CMK (cell line): ENCODE measurements at places on chromosomes 5 and 9.
A peak's percentile ranks its signal among the peaks of the same experiment; 100 is the strongest.

DNA sequence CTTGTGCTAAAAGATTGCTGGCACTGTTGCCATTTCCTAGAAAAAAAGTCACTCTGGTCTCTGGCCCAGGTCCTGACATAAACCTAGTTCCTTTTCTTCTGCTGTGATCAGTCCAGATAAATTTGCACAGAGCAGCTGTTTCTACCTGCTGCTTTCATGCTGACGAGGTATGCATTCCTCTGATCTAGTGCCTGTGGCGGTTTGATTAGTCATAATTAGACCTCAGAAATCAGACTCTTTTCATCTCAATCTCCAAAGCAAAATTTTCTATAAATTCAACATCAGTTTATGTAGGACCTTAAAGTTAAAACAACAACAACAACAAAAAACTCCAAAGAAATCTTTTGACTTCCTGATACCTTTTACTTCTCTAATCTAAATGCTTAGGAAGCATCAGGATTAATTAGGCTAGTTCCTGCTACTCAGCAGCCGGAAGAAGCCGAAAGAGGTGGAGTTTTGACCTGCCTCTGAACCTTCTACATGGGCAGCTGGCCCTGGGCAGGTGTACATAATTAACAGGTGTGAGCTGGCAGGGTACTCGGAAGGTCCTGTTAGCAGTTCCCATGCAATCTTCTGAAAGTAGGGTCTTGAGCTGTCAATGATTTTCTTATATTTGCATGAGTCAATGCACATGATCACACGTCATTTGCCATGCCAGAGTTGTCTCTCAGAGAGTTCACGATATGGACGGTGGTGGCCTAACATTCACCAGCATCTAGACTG, 83.3 kb upstream of the CCDC112 start:
- no peak for DNase-seq

DNA sequence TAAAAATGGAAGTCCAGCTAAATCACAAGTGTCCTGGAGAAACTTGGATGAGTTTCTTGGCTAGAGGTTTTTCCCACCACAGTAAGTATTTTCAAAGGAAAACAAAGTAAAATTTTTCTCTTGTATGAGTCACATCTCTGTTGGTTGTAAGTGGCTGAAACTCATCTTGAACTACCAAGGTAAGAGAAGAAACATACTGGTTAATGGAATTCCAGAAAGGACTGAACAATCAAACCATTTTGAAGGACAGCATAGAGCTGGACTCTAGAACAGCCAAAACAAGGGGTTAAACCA, 102.8 kb upstream of the CDKN2B start:
- no peak for DNase-seq

GRCh38 chr5:170469414-170469813, 34.4 kb upstream of the KCNIP1 start:
- no peak for DNase-seq

DNA sequence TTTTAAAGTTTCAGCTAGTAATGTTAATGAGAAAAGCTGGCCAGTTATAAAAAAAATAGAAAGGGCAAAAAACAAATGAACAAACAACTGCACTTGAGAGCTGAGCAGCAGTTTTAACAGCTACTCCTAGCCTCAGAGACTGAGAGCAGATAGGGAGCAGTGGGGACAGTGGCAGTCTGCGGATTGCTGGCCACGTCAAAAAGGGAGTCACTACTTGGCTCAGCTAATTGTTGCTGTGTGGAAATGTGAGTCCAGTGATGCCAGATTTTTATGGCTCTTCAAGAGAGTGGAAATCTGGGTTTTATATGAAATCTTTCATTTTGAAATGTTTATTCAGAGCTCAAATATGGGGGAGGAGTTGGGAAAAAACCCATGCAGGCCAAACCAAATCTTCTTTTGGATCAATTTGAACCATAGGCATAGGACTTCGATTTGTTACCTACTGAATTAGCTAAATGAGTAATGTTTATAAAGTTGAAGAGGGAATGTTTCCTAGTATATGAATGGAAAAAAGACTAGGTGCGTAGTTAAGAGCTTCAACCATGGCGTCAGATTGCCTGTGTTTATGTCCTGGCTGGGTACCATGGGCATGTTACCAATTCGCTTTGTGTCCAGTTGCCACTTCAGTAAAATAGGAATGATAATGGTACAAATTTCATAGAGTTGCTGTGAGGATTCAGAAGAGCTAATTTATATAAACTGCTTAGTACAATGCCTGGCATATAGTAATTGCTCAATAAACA, 102.1 kb downstream of the PAM start:
- DNase-seq: no peak

DNA sequence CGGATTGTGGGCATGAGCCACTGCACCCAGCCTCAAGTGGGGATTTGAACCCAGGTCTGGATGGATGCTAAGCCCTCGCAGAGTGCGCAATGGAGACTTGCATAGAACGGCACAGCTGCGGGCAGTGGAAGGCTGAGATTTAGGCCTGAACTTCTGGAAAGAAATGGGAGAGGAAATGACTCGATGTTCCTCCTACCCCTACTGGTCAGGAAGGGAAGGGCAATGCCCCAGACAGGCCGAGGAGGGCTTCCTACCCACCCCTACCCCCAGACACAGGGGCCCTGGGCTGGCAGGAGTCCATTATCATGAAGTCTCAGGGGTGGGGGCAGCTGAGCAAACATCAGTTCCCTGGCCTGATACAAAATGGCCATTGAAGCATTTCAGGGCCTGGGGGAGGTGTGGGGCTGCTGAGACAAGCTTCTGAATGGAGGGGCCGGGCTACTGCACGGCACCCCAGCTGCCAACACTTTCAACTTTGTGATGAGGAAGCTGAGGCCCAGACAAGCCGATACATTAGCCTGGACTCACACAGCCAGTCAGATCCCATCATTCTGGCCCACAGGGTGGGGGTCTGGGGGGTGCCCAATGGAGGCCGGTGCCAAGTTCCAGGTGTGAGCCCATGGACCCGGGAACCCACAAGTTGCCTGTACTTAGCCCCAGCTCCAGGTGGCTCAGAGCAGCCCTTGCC, 13.5 kb upstream of the WDR38 start:
- no peak for DNase-seq

DNA sequence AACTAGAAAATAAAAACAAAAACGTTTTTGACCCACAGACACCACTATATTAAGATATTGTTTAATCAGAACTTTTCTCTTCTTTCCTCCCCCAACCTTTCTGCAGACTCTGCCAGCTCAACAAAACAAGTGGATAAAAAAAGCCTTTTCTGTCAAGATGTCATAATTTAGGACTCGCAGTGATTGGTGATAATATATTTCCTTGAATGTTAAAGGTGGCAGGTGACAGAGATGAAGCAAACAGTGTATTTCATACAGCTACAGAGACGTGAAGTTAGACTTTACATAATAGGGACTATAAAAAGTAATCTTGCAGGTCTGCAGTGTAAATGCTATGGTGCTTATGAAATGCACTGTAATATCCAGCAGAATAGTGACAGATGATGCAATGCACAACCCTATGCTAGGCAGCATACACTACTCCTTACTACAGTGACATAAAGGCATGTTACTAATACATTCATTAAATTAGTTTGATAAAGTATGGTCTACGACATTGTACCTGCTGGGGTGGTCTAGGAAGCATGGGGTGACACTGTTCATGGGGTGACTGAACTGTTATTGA, 326.7 kb upstream of the GRAMD2B start:
- no peak for DNase-seq

GRCh38 chr5:3595006-3595961, at the start of gene IRX1:
Gene IRX1, plus strand, starts transcription at chr5:3595832. Its CDS starts 274 bp downstream, at chr5:3596106.
- DNase-seq: peak; percentile 48

DNA sequence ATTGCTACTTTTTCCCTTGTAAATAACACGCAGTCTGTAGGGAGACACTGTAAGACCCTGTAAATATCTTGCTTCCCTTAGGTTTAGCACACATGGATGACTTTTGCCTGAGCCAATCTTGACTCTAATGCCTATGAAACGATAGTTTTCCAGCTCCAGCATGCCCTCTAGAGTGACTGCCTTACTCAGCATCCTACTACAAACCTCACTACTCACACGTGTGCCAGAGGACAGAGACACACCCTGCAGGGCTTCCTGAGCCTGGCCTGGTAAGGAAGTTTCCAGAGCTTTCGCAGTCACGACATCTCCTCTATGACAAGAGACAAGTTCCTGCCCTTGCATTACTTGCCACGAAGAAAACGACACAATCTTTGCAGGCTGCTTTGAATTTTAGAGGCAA, 138.1 kb downstream of the ATPSCKMT start:
- no peak for DNase-seq

GRCh38 chr5:94283093-94283492, 335.3 kb downstream of the KIAA0825 start:
- no peak for DNase-seq

DNA sequence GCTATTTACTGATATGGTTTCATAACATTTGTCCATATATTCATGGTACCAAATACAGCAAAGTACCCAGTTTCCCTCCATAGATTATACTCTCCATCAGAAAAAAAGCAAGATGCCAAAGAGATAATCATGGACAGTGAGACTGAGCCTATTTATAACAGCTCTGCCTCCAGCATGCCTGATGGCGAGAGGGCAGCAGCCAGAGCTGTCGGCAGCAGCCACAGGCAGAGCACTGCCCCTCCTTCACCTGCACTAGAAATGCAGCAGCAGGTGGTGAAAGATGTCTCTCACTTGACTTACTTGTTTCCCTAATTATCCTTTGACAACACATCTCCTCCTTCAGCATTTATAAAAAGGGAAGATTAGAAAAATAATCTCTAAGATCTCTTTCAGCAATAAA, 32.4 kb downstream of the CTNNAL1 start:
- no peak for DNase-seq
